ENCODE measurements at places on chromosomes 1 and 21.

DNA sequence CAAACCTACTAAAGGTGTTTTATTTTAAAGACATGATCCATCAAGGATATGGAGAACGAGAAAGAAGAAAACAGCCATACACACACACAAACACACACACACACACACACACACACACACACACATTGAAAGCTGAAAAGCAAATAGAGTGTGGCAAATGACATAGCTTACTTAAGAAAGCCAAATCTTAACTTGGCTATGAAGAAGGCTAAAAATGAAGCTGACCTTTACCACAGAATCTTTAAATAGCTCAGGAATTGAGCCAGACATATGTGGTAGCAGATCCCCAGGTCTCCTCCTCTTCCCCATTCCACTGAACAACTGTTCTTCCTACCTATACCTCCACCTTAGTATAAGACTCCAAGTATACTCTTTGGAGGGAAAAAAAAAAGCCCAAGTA, 185.6 kb downstream of the CLEC20A start:
- DNase-seq = no peak

- DNase-seq = no peak
Observed at GRCh38 chr1:27601771-27602461, 2.0 kb downstream of the AHDC1 start.

GRCh38 chr1:112988367-112988766, 32.4 kb upstream of the SLC16A1 start:
- DNase-seq = no peak

GRCh38 chr1:17586172-17586964, 46.9 kb downstream of the ARHGEF10L start:
- DNase-seq = no peak

DNA sequence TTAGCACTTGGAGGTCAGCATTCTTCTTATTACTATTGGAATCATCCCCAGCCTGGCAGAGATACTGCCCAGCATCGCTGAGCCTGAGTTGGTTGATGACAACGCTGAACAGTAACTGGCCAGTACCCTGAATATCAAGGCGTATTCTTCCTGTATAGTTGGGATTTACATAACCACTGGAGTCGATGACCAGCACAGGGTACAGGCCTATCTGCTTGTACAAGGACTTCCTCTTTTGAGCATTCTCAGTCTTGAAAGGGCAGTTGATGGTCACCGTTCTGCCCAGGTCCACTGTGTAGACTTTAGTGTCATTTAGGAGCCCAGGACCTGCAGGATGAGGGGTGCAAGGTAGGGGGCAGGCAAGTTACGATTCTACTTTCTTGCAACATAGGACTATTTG, 8.8 kb downstream of the PIGR start:
- no peak for DNase-seq

- no peak for DNase-seq
Observed at GRCh38 chr1:223067914-223068313, 75.1 kb downstream of the TLR5 start.

- no peak for DNase-seq
Observed at GRCh38 chr21:38310646-38311485, 54.1 kb downstream of the KCNJ15 start.

- DNase-seq = no peak
Observed at GRCh38 chr1:40630488-40631223, 34.8 kb downstream of the RIMS3 start.

DNA sequence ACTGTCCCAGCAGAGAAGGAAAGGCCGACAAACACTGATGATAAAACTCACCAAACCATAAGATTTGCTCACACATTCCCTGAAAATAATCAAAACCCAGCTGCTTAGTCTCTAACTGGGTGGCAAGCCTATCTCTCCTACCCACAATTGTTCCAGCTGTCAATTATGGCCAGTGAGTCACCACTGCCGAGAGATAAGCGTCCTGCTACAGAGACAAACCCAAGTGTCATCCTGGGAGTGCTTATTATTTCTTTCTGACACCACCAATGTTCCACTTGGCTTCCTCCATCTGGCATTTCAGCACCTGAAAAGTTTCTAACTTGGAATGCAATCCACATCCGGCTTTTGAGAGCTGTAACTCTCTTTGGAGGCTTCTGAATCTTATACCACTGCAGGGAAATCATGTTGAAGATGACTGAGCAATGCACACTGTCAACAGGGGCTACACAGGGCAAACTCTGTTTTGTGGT, 51.5 kb upstream of the VAV3 start:
- peak; percentile 7 for DNase-seq

DNA sequence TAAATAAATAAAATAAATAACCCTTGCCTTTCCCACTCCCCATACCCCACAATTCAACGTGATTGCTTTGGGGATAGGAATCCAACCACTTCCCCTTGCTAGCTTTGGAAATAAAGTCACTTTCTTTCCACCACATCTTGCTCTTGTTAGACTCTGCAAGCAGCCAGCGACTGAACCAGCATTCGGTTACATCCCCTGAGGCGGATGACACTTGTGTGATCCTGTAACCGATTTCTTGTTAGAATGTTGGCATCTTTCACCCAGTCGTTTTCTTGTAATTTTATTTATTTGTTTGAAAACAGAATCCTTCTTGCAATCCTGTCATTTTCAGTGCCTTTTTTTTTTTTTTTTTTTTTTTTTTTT, 1.6 kb upstream of the IFNGR2 start:
- DNase-seq = no peak

DNA sequence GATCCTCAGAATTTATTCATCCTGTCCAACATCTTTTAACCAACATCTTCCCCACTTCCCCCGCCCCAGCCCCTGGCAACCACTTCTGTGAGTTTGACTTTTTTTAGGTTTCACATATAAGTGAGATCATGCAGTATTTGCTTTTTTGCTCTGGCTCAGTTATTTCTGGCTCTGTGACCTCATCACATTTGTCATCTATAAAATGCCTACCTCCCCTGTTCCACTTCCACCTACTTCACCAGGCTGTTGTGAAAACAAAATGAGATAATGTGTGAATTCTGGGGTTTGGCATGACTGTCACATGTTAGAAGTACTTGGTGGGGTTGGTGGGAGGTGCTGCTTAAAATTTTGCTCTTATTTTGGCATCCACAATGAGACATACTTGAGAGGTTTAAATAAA, 18.4 kb downstream of the HHAT start:
- peak; percentile 42 for DNase-seq

DNA sequence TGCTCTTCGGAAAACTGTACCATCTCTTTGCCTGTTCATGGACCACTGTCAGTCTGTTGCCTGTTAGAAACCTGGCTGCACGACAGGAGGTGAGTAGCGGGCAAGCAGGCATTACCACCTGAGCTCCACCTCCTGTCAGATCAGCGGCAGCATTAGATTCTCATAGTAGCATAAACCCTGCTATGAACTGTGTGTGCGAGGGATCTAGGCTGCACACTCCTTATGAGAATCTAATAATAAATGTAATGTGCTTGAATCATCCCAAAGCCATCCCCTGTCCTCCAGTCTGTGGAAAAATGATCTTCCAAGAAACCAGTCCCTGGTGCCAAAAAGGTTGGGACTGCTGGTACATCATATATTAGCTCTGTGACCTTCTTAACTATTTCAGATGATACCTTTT, 110.0 kb downstream of the SMYD3 start:
- no peak for DNase-seq

DNA sequence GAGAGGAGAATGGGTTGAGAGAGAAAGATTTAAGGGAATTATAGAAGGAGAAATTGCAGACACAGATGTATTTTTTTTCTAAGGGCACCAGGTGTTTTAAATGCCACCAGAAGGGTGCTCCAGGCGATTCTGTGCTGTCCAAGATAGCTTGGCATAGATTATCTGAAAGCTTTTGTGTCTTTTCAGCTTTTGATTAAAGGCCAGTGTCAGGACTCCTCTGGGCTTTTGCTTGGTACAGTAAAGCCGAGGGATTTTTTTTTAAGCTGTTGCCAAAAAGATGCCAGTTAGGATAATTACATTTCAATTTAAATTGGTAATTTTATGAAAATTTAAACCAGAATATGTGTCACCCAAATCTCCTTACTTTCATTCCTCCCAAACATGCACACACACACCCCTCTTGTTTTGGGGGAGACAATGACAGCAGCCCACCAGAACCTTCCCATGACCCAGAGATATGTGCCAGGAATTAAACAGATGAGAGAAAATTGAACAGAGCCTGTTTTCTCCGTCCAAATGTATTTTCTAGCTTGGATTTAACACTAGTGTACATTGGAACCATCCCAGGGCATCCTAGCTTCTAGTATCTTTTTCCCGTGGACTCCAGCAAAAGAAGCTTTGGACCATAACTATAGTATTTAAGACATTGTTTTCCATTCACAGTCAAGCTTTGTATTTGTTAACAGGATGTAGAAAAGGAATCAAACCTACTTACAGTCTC, 670.7 kb upstream of the CXADR start:
- DNase-seq = no peak

DNA sequence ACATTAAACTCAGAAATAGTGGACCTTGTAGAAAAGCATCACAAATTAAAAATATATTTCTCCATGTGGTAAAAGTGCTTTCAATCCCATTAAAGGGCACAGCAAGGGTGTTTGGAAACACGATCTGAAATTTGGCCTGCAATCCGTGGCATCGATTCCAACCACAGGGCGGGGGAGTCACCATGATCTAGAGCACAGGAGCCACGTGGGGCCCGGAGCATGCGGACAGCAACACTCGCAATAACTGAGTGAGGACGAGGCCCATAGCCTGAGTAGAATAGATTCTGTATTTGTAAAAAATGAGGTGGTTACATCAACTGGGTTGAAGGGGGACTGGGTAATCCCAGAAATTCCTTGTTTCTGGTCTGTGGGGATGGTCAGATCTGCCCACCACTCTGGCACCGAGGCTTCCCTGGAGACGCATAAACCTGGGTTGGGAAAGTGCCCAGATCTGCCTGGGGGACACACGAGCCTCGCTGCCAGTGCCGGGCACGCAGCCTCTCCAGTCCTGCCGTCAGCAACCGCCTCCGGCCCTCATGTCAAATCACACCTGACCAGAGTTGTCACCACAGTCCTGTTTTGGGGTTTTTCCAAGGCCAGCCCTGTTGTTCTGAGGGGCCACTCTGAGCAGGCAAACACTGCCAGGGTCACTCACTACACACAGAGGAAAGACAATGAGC, 104.3 kb downstream of the PGBD5 start:
- no peak for DNase-seq

- peak; percentile 55 for DNase-seq
Observed at GRCh38 chr1:207997486-207998268, 86.8 kb upstream of the CD34 start.

- DNase-seq = no peak
Observed at GRCh38 chr1:6367381-6368012, 26.1 kb downstream of the ACOT7 start.

- DNase-seq = no peak
Observed at GRCh38 chr1:30609999-30610345, 113.4 kb downstream of the MATN1 start.

GRCh38 chr1:59738152-59738551, 76.6 kb upstream of the HOOK1 start:
- DNase-seq = no peak

DNA sequence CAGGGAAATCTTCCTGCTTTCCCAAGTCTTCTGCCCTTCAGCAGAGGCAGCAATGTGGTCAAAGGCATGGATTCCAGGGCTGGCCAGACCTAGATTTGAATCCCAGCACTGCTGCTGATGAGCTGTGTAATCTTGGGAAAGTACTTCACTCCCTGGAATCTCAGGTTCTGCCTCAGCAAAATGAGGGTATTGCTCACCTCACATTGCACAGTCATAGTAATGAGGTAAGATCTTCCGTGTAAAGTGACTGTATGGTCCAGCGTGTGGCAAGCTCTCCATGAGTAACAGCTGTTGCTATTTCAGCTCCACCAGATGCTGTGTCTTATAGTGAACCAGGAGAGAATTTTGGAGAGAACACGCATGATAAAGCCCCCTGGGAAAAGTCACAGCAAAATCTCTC, 56.1 kb upstream of the F3 start:
- no peak for DNase-seq

GRCh38 chr1:221510793-221511503, 230.9 kb downstream of the DUSP10 start:
- no peak for DNase-seq

DNA sequence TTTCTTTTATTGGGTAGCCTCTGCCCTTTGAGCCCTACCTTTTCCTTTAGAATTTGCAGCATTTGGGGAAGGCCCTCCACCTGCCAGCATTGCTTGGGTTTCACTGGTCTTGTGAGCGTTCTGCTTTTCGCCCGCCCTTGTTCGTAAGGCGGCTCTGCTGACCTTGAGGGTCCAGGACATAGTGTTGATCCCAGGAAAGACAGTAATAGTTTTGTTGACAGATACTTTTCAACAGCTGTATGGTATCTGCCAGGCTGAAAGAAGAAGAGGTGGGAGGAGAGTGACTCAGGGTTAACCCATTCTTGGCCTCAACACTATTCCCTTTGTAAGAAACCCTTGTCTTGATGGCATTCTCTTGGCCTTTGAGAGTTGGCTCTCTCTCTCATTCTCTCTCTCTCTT, 113.4 kb upstream of the SPAG17 start:
- DNase-seq = no peak

DNA sequence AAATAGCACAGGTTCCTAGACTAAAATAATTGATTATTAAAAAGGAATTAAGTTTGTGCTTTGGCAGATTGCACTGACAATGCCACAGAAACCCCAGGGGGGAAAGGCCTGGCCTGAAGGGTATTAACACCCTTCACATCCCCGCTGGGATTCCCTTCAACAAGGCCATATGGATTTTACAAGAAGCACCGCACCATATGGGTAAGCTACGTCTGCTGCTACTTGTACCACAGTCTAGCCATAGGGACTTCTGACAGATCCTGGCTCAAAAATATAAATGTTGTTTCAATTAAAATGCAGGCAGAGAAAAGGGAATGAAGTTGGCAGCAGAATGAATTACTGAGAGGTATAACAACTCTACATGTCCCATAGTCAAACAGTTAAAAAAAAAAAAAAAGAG, 101.0 kb downstream of the DENND1B start:
- DNase-seq = no peak

- DNase-seq = peak; percentile 35
Observed at GRCh38 chr1:193060938-193061337, 1.5 kb downstream of the RO60 start.

DNA sequence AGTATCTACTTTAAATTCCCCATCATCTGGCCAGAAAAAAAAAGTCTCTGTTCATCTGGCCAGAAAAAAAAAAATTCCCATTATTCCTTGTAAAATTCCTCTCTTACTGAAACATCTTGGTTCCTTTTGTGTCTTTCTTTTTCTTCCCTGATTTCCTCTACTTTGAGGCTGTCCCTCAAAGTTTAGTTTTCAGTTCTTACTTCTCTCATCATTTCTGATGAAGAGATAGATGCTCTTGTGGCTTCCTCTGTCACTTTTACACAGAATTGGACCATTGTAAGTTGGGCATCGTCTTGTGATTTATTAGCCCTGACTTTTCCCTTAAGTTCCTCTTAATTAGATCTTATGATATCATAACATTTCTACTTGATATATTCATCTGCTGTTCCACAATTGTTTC, 6.5 kb downstream of the SOAT1 start:
- no peak for DNase-seq

DNA sequence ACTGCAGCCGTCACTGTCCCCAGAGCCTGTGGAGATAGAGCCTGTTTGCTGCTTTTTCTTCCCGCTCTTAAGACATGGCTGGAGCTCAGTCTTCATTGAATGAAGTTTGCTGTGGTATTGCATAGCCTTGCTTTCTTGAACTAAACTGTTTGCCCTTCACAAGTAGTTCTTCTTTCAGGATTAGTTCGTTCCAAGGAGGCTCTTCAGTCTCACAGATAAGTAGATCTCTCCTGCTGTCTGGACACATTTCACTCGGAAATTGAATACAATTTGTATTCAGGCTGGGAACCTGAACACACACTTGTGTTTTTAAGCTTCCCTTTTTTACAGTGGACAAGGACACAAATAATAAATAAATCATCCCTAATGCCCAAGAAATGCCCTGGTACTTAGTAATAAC, 34.7 kb downstream of the IFNAR1 start:
- no peak for DNase-seq

- DNase-seq = no peak
Observed at GRCh38 chr1:43288058-43288784, 2.8 kb upstream of the C1orf210 start.
